ENCODE measurements at places on chromosomes 5 and 9.

- no peak for DNase-seq
These were observed 46.3 kb downstream of the FSTL4 start for GRCh38 chr5:133565993-133566392.

DNA sequence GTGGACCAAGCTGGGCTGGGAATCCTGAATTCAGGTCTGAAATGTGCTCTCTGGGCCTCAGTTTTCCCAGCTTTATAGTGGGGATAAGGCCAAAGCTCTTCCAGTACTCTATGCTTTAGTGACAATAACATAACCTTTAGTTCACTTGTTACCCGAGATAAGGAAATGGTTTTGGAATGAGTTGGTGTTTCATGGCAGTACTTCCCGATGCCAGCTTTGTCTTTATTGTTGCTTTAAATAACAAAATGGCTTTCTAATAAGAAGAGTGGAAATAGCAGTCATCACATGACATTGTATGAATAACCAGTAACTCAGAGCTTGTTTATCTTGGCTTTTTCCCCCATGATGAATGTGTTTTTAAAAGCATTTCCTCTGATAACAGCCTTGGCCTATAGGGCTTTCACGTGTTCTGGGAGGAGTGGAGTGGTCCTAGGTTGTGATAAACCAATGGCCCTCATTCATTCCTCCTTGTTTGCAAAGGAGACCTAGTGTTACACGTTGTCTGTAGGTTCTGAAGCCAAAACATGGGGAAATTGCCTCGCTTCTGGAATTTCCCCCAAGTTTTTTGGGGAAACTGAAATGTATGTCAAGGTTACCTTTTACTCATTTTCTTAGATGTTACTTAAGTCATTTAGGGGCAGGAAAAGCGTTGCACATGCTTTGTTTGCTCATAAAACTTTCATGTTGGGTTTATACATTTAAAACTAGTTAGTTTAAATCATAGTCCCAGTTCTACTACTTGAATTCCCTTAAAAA is 53.7 kb downstream of the ZNF618 start:
- no peak for DNase-seq

GRCh38 chr9:134782921-134783698 is 97.5 kb upstream of the FCN2 start:
- no peak for DNase-seq

- DNase-seq, result no peak
These were observed 57.3 kb upstream of the SLC28A3 start for GRCh38 chr9:84397822-84398221.

DNA sequence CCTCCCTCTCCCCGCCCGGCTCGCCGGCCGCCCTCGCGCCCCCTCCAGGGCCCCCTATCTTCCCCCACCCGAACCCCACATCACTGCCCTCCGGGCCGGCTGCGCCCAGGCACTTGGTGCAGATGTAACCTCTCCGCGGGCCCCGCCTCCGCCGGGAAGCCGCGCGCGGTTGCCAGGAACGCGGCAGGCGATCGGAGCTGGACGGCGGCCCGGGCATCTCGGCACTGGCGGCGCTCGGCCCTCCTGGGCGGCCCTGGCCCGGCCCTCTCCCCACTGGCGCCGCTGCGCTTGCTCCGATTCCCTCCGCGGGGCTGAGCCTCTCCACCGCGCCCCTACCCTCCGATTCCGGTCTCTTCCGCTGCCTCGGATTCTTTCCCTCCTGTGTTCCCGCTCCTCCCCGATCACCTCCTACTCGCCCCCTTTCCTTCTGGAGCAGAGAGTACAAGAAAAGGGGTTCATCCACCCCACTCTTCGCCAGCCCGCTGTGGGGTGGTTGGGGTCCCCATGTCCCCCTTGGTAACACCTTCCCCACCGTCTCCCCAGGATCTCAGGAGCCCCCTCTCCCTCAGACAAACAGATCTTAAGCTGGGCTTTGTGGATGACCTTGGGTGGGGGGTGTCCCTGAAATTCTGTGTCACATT is 70.6 kb downstream of the C9orf50 start:
- DNase-seq, result no peak

- DNase-seq, result no peak
These were observed 356.5 kb downstream of the CDH12 start for GRCh38 chr5:22496666-22497065.

- no peak for DNase-seq
These were observed 203.3 kb downstream of the FOXD4L6 start for GRCh38 chr9:40925149-40925548.

GRCh38 chr5:8550921-8551320 is 682.0 kb downstream of the MTRR start:
- DNase-seq, result no peak

DNA sequence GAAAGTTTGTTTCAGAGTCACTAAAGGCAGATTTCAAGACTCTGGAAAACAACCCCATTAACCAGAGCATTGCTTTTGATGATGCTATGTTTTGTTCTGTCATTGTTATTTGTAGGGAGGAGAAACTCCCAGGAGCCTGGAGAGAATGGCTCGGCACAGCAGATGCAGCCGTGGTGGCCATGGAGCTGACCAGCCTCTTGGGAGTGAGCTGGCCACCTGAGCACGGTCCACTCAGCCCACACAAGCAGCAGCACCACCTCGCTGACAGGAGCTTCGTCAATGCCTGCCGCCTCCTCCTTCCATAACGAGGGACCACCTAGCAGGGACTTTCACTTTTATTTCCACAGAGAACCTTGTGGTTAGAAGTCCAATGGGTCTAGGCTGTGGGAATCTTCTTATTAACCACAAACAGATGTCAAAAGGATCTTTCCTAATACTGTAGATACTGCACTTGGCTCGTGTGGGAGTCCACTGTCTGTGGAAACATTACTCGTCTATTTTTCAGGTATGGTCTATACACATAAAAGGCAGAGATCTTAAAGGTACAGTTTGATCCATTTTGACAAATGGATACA is 21.0 kb upstream of the SMIM32 start:
- DNase-seq, result no peak

DNA sequence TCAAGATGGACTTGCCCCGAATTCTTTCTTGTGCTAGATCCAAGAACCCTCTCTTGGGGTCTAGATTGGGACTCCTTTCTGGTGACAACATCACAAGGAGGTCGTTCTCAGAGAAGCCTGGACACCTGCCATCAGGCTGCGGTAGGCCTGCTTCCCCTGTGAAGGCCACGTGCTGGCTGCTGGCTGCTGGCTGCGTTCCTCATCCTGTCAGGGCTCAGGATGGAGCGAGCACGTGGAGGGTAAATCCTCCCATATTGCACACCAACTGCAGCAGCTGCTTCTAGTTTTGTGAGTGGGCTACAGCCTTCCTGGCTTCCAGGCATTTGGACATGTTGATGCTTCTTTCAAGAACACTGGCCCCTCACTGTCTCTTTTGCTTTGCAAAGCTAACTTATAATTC is 95.6 kb downstream of the HSPA4 start:
- no peak for DNase-seq

DNA sequence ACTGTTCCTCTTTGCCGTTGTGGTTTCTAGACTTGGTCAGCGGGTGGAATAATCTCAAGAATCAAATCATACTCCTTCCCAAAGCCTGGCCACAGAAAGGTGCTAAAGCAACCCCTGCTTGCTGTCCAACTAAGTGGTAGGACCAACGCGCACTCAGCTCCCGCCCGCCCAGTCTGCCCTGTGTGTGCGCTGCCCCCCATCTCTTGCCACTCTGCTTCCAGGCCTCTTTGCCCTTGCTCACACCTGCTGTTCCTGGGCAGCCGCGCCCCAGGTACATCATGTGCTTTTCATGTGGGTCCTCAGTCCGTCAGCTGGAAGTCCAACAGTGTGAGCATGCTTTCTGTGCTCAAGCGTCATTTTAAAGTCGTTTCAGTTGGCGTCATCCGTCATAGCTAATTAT is 65.5 kb downstream of the SYK start:
- DNase-seq, result no peak

- DNase-seq, result peak; percentile 44
These were observed 18.4 kb upstream of the F2RL2 start for GRCh38 chr5:76641514-76642120.

- DNase-seq, result no peak
These were observed 81.1 kb downstream of the SLF1 start for GRCh38 chr5:94699562-94699961.

GRCh38 chr9:131181091-131181681 is 55.8 kb downstream of the NUP214 start:
- no peak for DNase-seq

- peak; percentile 36 for DNase-seq
These were observed 5.4 kb upstream of the TIFAB start for GRCh38 chr5:135457424-135458071.

All from T-helper 1 cell (primary cell).